ENCODE measurements at places on chromosomes 2 and 18.
A peak's percentile ranks its signal among the peaks of the same experiment; 100 is the strongest.

GRCh38 chr18:69590150-69590549 is 189.5 kb downstream of the DOK6 start:
- no peak for DNase-seq

GRCh38 chr2:204199357-204199756 is 262.8 kb downstream of the ICOS start:
- no peak for DNase-seq

DNA sequence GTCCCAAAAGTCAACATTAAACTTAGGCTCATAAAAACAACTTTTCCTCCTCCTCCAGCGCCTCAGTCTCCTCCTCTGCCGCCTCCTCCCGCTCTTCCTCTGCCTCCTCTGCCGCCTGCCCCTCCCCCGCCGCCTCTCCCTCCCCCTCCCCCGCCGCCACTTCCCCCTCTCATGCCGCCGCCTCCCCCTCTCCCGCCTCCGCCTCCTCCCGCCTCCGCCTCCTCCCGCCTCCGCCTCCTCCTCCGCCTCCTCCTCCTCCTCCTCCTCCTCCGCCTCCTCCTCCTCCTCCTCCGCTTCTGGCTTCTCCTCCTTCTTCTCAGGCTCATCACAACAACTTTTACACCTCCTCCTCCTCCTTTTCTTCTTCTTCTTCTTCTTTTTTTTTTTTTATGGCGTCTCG is 599.9 kb downstream of the TMEM182 start:
- DNase-seq, result no peak

GRCh38 chr2:103293067-103293741 is 531.4 kb downstream of the TMEM182 start:
- DNase-seq, result no peak

- DNase-seq, result no peak
Observed at GRCh38 chr2:129396980-129397599, 582.4 kb upstream of the RAB6C start.

DNA sequence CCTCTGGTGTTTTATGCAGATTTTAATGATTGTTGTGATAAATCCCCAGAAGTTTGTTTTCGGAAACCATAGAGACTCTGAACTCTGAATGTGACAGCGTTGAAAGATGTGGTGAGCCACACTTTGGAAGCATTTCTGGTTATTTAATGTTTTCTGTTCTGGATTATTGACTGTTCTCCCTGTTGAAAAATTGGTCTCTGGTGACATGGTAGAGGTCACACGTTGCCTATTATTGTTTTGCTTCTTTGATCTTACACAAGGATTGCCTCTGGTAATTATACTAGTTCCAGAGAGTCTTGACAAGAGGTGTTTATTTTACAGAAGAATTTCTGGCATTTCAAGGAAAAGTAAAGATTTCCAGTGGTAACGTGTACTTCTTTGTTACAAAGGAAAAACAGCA is 127.1 kb downstream of the GREB1L start:
- no peak for DNase-seq

- DNase-seq, result no peak
Observed at GRCh38 chr2:230934231-230935129, 9.4 kb upstream of the GPR55 start.

DNA sequence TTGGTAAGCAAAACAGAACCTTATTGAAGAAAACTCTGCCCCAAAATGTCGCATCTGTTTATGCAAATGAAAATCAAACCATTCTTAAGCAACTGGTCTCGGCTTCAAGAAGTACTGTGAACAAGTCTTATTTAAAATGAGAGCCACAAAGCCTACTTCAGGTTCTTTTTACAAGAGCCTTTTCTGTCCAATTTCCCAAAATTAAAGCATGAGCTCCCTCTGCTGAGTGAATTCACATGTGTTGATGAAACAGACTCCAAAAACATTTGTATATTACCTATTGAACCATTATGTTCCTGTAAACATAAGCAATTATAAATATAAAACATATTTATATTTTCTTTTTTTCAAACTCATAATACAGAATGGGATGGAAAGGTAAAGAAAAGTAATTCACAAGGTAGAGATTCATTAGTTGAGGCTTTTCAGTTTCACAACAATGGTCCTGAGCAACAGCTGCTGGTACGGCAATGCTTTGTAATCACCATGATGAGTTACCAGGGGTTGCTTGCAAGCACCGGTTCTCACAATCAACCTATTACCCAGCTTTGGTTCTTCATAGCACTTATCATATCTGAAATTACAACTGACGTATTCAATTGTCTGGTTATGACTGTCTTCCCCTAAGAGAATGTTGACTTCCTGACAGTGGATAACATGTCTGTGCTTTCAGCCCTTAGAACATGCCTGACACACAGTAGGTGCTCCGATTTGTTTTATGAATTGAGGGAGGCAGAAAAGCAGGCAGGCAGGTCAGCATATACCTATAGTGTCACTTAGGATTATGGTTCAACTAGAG is 108.4 kb upstream of the BZW1 start:
- peak; percentile 72 for DNase-seq

GRCh38 chr18:73340135-73340977 is 472.6 kb upstream of the NETO1 start:
- peak; percentile 42 for DNase-seq

GRCh38 chr2:14257801-14258507 is 374.6 kb upstream of the LRATD1 start:
- DNase-seq, result no peak
